ENCODE measurements at places on chromosomes 5 and 9.

GRCh38 chr5:54186912-54187445, 123.4 kb downstream of the ARL15 start:
- DNase-seq, result no peak

DNA sequence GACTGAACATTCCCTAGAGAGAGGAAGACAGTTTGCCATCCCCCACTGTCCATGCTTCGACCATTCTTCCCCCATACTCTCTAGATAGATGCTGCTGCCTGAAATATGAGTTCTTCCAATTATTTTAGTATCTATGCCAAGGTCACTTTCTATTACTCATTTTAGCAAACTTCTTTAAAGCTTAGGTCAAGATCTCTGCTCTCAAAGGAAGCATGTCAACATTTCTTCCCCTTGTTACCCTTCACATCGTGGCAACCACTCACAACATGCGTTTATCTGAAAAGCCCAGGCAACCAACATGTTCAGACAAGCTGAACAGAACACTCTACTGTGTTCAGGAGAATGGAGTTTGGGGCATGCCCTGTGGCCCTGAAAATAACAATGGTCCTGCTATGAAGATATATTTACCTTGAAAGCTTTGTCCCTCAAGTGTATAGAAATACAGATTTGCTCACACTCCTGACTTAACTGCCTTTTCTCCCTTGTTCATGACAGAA, 138.4 kb upstream of the KIF2A start:
- DNase-seq, result no peak

GRCh38 chr9:6384732-6385131, 28.3 kb upstream of the UHRF2 start:
- no peak for DNase-seq

DNA sequence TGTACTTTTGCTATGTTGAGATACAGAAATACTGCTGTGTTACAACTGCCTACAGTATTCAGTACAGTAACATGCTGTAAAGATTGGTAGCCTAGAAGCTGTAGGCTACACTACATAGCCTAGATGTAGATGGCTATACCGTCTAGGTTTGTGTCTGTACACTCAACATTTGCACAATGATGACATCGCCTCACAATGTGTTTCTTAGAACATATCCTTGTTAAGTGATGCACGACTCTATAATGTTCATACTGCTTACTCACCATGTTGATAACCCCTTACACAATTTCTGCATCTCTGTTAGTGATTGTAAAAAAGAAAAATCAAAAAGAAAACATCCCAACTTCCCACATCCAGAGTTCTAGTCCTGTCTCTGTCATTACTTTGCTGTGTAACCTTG, 450.0 kb downstream of the CCDC171 start:
- DNase-seq, result no peak

- no peak for DNase-seq
These were observed 192.7 kb downstream of the DAB2IP start for GRCh38 chr9:121844098-121844497.

- DNase-seq, result no peak
These were observed 27.5 kb downstream of the FAM163B start for GRCh38 chr9:133581513-133582343.

- no peak for DNase-seq
These were observed 37.8 kb downstream of the SCGB3A1 start for GRCh38 chr5:180553530-180553929.

GRCh38 chr5:173283318-173284288, 44.6 kb downstream of the STC2 start:
- DNase-seq, result no peak

GRCh38 chr5:109908366-109908765, 218.6 kb downstream of the MAN2A1 start:
- no peak for DNase-seq

DNA sequence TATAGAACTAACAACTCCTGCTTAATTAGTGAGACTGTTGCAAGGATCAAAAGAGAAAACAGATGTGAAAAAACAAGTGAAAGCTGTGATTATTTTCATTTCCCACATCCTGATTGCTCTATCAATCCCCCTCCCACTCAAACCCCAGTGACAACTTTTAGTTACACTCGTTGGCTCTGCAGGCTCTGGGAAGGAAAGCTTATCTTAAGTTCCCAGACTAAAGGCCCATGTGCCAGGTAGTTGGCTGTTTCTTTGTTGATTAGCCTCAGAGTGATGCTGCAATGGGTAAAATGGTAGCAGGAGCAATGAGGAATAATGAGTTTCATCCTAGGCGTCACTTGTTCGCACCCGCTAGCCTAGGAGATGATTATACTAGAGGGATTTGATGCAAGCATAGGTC, 133.3 kb upstream of the IFNE start:
- no peak for DNase-seq

- no peak for DNase-seq
These were observed 33.1 kb upstream of the TLX3 start for GRCh38 chr5:171275841-171276544.

DNA sequence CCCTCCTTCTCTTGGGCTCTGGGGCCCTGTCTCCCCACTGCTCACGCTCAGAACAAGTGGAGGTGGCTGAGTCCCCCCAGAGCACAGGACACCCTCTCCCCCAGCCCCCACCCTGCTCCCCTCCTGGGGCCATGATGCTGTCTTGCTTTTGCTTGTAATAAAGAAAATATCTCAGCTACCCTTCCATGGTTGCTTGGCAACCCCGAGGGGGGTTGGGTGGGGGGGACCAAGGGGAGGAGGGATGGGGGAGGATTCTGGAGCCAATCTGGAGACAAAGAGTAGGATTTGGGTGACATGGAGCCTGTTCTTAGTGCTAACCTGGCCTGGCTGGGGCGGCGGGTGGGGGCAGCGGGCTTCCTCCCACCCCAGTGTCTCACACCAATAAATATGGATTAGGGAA, 16.1 kb upstream of the CERCAM start:
- no peak for DNase-seq

GRCh38 chr9:137123468-137123837, 8.9 kb upstream of the DPP7 start:
- DNase-seq, result no peak

GRCh38 chr9:134922066-134922931, 4.6 kb upstream of the FCN1 start:
- DNase-seq, result no peak

DNA sequence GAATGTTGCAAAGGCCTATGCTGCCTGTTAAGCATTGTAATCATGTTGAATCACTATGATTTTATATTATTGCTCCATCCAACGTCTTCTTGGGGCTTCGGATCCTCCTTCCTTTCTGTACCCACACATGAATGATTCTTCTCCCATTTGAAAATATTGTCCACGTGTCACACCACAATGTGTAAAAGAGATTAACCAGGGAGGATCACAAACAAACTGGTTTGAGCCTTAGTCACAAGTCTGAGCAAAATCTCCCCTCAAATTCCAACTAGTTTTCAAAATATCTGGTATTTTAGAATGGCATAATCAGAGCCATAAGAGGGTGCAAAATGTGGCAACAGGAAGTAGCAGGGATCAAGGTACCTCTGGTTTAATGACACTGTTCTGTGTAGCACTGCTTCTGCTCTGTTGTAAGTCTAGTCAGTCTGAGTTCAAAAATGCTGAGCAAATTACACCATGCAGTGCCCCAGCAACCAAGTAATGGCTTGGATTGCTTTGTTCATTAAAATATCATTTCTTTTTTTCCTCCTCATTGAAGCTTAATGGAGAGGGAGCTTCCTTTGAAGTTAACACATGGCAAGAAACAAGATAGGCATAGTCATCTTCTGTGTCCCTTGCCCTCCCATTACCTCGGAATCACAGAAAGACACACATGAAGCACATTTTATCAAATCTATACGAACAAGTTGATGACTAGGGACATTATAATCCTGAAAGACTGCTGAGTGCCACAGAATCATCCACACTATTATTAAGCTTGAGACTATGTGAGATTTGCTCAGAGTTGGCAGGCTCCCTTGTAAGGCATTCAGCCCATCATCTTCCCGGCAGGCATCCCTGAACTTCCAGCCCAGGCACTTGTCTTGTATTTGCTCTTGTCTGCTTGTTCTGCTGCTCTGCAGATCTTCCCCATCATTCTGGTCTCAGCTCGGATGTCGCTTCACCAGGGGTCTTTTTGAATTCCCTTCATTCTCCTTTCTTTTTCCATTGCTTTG, 102.0 kb upstream of the PRLR start:
- DNase-seq, result no peak

GRCh38 chr9:122463828-122464632, 13.7 kb downstream of the OR1J1 start:
- DNase-seq, result no peak

DNA sequence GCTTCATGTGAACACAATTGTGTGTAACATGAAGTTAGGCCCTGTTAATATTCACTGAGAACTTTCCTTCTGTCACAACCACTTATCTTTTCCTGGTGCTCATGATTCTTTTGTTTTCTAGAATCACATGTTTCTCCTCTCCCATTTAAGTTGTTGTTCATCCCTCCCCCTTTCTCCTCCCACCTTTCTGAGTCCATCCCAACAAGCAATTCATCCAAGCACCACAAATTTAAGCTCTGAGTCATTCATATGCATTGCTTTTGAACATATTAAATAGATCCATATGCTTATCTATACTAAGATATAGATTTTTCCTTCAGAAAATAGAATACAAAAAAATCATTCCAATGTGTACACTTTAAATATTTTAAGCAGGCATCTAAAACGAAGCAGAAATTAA, 75.2 kb upstream of the NFIB start:
- no peak for DNase-seq

DNA sequence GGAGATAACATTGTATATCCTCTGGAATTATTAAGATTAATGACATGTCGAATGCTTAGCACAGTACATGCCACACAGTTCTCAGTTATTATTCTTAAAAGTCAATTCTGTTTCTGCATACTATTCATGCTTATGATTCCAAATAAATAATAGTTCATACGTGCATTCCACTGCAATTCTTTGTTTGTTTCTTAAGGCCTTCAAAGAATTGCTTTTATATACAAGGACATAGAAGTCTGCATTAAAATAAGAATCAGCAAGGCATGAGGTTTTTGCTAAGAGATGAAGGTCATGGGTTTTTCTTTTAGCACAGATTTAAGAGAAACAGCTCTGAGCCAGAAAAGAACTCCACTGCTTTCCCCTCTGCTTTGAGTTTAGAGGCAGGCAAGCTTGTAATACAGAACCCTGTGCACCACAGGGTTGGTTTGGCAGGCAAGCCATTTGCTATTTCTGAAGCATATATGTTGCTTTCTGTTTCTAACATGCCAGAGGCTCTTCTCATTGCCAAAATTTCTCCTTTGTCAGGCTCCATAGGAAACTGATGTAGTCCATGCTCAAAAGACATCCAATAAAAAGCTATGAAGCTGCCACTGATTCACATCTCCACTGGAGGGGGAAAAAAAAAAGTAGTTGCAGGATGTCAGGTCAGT, 420.6 kb upstream of the TYRP1 start:
- no peak for DNase-seq

DNA sequence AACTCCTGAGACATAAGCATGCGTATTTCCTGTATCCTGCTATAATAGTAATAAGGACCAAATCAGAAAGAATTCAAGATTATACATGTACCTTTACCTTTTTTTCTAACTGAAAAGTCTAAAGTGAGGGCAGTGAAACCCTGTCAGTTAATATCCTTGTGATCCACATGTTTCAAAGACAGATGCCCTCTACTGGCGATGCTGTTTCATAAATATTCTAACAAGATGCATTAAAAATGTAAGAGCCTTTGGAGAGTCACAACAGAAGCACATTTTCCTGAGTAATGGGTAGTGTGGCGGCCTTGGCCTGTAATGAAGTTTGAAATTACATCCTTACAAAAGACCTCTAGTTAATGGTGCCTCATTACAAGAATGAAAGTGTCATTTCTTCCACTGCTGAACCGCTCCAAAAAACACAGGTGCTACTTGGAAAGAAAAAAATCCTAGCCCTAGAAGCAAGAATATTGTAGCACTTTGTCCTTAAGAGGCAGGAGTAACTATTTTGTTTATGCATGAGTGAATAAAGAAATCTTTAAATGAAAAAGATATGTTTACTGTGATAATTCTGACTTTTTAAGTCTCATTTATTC, 232.6 kb downstream of the EPB41L4A start:
- no peak for DNase-seq

DNA sequence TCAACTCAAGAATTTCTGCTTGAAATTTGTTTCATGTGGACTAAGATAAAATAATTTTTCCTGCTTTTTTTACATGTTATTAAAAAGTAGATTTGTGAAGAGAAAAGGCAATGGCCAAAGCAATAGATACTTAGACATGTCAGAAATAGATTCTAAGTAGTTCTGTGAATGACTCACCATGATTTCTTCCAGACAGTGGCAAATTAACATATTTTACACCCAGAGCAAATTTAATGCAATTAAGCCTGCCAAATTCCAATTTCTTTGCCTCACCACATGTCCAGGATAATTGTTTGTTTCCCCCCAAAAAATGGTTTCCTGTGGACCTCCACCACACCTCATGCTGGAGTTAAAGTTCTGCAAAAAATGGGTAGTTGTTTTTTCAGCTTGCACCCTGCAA, 651.4 kb downstream of the CETN3 start:
- DNase-seq, result no peak

GRCh38 chr5:140287801-140288521, 14.9 kb downstream of the PFDN1 start:
- no peak for DNase-seq

GRCh38 chr5:56669534-56670483, 145.5 kb upstream of the MAP3K1 start:
- no peak for DNase-seq

- DNase-seq, result no peak
These were observed 107.3 kb upstream of the IER5L start for GRCh38 chr9:129285382-129285781.

GRCh38 chr5:168844016-168844921, 265.1 kb upstream of the PANK3 start:
- no peak for DNase-seq

DNA sequence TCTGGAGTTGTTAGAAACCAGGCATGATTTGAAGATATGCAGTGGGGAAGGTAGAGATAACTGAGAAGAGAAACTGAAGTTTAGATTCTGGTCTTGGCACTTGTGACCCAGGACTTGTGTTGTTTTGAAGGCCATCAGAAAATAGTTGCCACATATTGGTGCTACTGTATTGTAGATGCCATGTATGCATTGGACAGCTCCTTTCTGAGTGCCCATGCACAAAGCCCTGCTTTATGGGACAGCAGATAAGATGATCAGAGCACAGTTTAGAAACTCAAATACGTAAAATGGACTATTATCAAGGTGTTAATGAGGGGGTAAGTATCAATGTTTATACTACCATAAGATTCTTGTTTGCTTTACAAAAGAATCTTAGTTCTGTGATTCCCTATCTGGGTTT, 84.9 kb downstream of the KIF4B start:
- DNase-seq, result no peak

DNA sequence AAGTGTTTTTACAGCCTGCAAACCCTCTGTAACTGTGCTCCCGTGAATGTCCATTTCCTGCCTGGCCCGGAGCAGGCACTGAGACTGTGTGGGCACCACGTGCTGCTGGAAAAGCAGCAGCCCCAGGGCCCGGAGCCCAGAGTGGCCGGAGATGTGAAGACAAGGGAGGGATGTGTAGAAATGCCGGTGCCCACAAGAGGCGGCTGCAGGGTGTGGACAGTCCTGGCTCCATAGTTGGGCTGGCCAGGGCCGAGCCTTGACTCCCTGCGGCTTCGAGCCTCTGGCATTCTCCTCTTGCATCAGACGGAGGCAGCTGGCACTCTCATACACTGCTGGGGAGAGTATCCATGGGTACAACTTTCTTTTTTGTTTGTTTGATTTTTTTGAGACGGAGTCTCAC, 13.2 kb upstream of the GFPT2 start:
- DNase-seq, result no peak
